Aorta (tissue), 5 donors: ENCODE measurements at places on chromosomes 3 and 15.
A peak's percentile ranks its signal among the peaks of the same experiment; 100 is the strongest.

GRCh38 chr3:13612829-13613228 is 63.9 kb downstream of the FBLN2 start:
- peak; percentile 53 for DNase-seq

- no peak for DNase-seq
These were observed 9.0 kb upstream of the SLCO2A1 start for GRCh38 chr3:134038716-134039115.

- no peak for DNase-seq
These were observed 426.5 kb upstream of the RASGRP1 start for GRCh38 chr15:38991126-38991525.

DNA sequence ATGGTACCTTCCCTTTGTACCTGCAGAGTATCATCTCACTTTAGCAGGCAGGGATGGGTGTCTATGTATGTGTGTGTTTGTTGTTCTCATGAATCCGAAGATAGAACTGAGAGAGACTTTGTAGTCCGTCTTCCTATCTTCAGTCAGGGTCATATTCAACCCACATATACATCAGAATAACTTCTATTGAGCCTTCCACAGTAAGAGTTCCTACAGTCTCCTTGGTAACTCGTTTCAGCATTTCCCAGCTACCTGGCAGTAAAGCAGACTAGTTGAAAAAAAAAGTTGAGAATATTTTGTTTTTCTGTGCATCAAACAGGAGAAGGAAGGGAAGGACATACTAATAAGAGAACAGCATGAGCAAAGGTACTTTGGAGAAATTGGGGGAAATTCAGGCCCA is 106.8 kb downstream of the VPS8 start:
- no peak for DNase-seq

GRCh38 chr3:101519685-101520365 is 6.8 kb upstream of the SENP7 start:
- DNase-seq: no peak

- DNase-seq: no peak
These were observed 1045.5 kb upstream of the NR2F2 start for GRCh38 chr15:95284933-95285421.

GRCh38 chr3:25663347-25663868 is 1.3 kb downstream of the TOP2B start:
- no peak for DNase-seq

- no peak for DNase-seq
These were observed 111.4 kb downstream of the PGPEP1L start for GRCh38 chr15:98896002-98896721.

GRCh38 chr3:158896729-158897128 is 94.9 kb downstream of the MFSD1 start:
- no peak for DNase-seq

- DNase-seq: peak; percentile 86
These were observed 449 bp downstream of the RAF1 start for GRCh38 chr3:12663401-12663935.

- no peak for DNase-seq
These were observed 24.6 kb downstream of the MNS1 start for GRCh38 chr15:56440214-56440770.

DNA sequence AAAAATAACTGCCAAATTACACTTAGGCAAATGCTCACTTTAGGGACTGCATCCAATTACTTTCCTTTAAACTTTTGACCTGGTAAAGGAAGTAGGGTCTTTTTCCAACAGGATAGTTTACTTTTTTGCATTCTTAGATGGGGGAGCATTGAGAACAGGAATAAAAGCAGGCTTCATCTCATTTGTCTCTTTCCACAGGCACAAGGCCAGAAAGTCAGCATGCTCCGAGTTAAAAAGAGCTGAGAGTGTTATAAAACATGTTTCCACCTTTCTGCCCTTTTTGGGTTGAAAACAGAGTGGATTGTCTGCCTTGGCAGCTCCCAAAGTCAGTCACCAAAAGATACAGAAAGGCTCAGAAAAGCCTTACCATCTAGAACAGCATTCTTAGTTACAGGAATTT is 404.9 kb upstream of the ALCAM start:
- no peak for DNase-seq

GRCh38 chr3:123657568-123657967 is 72.7 kb upstream of the HACD2 start:
- DNase-seq: no peak

- no peak for DNase-seq
These were observed 143.5 kb upstream of the SOX2 start for GRCh38 chr3:181568248-181568647.

GRCh38 chr3:64518950-64519349 is 168.8 kb downstream of the ADAMTS9 start:
- no peak for DNase-seq

DNA sequence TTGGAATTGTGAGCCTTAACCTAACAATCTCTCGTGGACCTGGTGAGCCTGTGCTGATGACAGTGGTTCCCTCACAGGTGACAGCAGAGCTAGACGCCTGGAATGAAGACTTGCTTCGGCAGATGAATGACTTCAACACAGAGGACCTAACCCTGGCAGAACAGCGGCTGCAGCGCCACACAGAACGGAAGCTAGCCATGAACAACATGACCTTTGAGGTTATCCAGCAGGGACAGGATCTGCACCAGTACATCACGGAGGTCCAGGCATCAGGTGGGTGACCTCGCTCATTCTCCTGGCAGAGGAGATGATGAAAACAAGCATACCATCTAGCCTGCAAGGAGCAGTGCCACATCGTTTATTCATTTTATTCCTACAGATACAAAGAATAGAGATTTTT is 316.9 kb upstream of the UMPS start:
- no peak for DNase-seq

DNA sequence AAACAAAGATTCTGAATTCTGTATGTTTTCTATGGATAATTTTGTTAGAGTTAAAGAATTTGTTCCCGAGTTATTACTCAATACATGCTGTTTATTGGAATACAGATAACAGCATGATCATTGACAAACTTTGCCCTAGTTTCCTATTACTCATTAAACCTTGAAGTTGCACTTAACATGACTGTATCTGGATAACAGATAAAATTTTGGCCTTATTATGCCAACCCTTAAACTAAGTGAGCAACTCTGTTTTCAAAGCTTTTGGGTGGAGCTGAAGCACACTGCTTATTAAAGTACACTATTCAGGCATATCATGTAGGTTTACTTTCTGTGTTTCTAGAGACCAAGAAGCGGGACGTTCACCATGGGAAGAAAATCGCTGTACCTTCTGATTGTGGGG is at the start of gene AADAC:
TSS of gene AADAC (plus strand) at position 318 of the 400 bp plus-strand sequence. CDS start at position 365, 47 bp downstream.
- no peak for DNase-seq

DNA sequence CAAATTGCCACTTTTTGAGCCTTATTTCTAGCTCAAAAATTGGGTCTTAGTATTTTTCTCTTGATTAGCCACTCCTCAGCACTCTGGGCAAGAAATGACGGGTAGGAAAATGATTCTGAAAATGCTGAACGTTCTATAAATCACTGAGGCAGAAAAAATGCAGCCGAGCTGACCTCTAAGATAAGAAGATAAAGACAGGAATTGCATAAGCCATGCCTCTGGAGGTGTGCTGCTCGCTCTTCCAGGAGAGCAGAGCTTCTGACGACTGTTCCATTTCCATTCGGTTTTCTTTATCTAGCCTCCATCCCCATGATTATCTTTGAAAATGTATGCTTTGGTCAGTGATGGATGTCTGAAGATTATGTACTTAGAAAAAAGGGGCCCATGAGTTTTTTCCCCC is 558.8 kb upstream of the ADAMTS9 start:
- no peak for DNase-seq

- DNase-seq: no peak
These were observed 92.0 kb downstream of the IGSF11 start for GRCh38 chr3:118942671-118943070.

GRCh38 chr15:82999426-82999825 is 12.0 kb downstream of the C15orf40 start:
- DNase-seq: no peak

GRCh38 chr15:83784975-83785374 is 131.1 kb downstream of the ADAMTSL3 start:
- DNase-seq: no peak

DNA sequence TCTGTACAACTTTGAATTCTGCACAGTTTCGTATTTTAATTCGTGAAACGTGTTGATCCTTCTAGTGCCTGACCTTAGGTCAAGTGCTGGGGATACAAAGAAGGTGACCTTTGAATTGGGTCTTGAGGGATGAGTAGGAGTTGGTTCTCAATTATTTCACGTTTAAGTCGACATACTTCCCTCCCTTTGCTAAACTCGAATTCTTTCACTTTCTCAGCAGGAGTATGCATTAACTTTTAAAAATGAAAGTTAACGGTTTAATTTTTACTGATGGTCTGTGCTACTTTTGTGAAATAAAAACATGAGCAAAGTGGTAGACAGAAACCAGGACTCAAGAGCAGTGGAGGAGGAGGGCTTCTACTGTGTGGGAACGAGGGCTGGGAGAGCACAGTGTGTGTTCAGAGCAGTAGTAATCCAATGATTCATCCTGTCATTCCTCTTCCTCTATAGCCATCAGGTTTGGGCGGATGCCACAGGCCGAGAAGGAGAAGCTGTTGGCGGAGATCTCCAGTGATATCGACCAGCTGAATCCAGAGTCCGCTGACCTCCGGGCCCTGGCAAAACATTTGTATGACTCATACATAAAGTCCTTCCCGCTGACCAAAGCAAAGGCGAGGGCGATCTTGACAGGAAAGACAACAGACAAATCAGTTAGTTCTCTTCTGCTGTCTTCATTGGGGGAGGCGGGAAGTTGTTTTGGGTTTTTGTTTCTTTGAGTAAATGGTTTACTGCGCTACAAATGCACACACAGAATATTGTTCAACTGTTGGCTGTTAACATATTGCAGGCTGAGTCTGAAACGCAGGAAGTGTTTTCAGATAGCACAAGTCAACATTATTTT is 78.6 kb upstream of the TSEN2 start:
- DNase-seq: peak; percentile 86

DNA sequence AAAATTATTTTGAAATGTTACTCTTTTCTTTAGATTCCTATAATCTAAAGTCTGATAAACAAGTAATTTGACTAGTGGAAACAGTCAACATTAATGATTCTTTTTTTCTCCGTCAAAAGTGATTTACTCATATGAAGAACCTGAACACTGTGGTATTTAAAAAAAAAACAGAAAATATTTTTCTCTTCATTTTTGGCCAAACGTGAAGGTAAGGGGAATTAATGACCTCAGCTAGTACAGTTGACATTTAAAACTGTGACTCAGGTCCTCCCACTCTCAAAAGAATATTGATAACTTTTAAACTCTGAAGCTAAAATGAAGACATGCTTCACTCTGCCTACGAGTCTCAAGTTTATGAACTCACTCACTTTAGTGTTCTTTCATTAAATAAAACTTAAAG is 34.5 kb downstream of the TIGIT start:
- no peak for DNase-seq

- DNase-seq: no peak
These were observed 144.2 kb downstream of the IL1RAP start for GRCh38 chr3:190658106-190658505.

- DNase-seq: no peak
These were observed 594.2 kb downstream of the ZBBX start for GRCh38 chr3:166785876-166786275.

- DNase-seq: no peak
These were observed 145.4 kb upstream of the BNIP2 start for GRCh38 chr15:59834528-59834927.

- no peak for DNase-seq
These were observed 167.0 kb downstream of the EBLN2 start for GRCh38 chr3:73228437-73228836.

DNA sequence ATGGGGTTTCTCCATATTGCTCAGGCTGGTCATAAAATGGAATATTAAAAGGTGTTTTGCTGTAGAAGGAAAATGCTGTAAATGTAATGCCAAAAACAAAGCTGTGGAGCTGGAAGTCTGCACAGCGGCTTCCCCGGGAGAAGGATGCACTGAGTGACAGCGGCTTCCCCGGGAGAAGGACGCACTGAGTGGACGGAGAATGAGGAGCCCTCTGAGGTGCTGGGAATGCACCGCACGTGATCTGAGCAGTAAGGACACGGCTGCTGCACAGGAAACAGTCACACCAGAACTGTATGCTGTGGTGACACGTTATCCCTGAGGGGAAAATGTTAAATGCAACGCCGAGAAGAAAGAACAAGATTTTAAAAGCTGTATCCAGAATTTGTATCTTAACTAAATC is 24.6 kb downstream of the TNK2 start:
- peak; percentile 13 for DNase-seq

GRCh38 chr3:115580566-115580965 is 42.7 kb upstream of the GAP43 start:
- no peak for DNase-seq

GRCh38 chr3:157469561-157470294 is 33.1 kb downstream of the PTX3 start:
- no peak for DNase-seq

DNA sequence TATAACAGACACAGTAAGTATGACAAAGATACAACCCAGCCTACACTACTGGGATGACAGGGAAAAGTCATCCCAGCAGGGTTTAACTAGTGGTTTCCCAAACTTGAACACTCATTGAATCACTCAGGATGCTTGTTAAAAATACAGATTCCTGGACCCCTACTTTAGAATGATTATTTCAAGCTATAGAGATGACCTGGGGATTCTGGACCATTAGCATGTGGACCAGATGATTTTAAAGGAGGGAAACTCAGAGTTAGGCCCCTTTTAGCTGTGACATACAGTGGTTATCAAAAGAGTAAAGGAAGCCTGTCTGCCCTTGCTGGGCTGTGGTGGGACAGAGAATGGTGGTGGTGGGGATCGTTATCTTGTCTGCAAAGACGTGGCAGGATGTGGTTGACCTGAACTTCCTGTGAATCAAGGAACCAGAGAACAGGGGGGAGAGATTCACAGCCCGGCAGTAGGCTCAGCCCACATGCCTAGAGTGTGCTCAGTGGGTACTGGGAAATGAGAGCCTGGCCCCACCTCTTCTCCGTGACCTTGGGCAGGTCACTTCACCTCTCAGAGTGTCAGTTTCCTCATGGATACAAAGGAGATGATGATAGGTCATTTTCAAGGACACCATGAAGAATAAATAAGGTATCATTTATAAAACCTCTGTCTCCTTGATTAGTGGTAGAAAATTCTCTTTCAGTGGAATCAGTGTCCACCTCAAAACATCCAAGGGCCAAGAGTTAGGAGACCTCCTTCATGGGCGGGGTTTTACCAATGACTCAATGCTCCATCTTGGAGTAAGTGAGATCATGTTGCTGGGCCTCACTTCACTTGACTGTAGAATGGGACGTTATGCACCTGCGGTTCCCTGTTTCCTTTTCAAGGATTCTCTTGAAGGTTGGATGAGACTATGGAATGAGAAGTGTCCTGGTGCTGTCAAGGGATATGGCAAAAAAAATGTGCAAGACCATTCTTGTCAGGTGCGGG is 306.5 kb downstream of the RPLP1 start:
- no peak for DNase-seq
